Stimulated activated effector memory CD8-positive, alpha-beta T cell treated with anti-CD3 and anti-CD28 coated beads, Interleukin-12 subunit alpha, Interleukin-12 subunit beta, amount 100 ng/mL, for 72 hours (primary cell): ENCODE measurements at places on chromosomes 6 and 20.
A peak's percentile ranks its signal among the peaks of the same experiment; 100 is the strongest.

DNA sequence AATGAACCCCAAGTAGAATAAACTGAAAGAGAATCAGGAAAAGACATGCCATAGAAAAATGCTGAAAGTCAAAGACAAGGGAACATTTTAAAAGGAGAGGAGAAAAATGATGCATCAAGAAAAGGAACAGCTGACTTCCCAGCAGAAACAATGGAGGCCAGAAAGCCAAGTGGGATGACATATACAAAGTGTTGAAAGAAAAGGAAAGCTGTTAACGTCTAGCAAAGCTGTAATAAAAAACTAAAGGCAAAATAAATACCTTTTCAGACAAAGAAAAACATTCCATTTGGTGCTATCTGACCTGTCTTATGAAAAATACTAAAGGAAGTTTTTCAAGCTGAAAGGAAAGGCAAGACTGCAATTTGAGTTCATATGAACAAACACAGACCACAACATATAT is 34.1 kb upstream of the PDE10A start:
- no peak for DNase-seq

DNA sequence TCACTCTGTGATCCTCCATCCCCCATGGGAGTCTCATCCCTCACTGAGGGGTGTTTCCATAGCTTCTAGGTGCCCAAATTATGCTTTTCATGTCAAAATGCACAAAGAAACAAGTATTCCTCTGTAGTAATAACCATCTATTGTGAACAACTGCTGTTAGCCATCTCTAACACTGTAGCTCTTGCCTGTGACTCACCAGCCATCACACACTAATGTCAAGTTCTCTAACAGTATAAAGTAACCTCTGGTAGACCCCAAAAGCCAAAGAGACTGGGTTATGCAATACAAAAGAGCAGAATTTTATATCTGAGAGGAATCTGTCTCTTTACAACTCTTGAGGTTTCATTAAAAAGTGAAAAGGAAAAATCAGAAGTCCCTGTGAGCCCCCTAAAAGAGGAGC is 25.4 kb upstream of the IYD start:
- no peak for DNase-seq

DNA sequence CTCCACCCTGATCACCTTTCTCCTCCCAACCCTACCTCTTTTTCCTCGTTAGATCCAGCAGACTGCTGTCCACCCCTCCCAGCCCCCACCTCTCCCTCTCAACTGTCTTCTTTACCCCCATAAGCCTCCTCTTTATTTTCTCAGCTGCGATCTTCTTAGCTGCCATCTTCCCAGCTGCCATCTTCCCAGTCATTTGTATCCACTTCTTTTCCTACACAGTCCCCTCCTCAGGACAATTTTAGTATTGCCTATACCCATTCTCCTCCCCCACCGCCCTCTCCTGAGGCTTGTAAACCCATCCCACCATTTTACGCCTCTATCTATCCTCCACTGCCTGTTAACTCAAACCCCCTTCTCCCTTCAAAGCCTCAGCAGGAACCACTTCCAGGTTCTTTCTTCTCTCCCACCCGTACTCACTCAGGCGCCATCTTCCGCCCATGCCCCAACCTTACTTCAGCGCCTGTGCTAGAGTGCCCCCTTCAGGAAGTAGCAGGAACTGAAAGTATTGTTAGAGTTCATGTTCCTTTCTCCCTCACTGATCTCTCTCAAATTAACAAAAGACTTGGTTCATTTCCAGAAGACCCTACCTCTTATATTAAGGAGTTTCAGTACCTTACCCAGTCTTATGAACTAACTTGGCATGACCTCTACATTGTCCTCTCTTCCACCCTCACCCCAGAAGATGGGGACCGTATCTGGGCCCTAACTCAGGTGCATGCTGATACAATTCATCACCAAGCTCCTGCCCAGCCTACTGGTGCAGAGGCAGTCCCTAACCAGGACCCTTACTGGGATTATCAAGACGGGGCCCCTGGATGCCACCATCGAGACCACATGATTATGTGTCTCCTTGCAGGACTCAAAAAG is 236.0 kb downstream of the ADGRG6 start:
- DNase-seq = no peak

- DNase-seq = no peak
These were observed 3.9 kb upstream of the TEAD3 start for GRCh38 chr6:35500782-35501181.

DNA sequence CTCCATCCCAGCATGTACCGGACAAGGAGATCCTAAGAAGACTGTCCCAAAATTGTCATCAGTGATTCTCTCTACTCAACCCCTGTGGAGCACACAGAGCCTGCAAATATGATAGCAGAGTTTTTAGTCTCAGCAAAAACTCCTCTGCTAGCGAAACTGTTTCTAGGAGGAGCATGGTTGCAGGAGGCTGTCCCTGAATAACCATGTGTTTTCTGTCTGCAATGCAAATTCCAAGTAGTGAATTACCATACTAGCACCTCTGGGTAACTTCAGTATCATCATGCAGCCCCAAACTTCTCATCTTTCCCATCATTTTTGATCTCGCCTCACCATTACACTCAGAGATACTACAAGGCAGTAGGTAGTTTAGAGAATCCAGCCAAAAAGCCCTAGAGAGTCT is 24.8 kb upstream of the WFDC12 start:
- no peak for DNase-seq

- DNase-seq = no peak
These were observed 28.1 kb downstream of the LMBRD1 start for GRCh38 chr6:69768664-69769063.

DNA sequence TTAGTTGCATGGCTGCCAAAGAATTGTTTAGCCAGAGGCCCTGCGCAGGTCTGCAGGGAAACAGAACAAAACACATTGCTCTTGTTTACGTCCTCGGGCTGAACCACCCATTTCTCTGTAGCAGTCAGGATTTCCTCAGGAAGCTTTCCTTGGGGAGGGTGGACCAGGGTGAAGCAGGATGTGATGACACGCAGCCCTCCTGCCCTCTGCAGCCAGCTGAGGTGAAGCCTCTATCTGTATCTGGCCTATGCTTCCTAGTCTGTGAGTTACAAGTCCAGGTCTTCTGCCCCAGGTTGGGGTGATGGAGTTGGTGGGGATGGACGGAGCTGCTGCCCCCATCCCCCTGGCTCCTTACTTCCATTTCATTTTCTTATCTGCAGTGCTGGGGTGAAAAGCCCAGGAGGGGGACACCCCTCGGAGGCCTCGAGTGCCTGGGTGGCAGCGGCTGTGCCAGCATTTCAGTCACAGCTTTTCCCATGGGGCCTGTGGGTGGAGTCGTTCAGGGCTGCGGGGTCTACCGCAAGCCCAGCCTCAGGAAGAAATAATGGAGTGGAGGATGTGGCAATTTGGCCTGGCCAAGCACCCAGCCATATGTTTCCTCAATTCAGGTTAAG is 24.9 kb downstream of the SASH1 start:
- DNase-seq = no peak

DNA sequence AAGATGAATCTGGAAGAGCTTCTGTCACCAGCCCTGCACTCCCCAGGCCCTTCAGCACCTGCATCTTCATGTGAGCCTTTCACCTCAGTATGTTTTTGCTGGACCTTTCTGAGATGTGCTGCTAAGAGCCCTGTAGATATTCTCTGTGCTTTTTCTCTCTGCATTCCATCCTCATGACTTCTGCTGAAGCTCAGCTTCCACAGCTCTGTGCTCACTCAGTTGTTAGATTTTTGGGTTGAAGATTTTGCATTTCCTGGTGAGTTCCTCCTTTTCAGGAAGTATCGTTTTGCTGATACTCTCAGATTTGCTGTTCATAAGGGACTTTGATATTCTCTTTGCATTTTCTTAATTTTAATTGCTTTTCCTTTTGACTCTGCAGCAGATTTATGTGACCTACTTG is 18.3 kb downstream of the KIAA1586 start:
- no peak for DNase-seq

DNA sequence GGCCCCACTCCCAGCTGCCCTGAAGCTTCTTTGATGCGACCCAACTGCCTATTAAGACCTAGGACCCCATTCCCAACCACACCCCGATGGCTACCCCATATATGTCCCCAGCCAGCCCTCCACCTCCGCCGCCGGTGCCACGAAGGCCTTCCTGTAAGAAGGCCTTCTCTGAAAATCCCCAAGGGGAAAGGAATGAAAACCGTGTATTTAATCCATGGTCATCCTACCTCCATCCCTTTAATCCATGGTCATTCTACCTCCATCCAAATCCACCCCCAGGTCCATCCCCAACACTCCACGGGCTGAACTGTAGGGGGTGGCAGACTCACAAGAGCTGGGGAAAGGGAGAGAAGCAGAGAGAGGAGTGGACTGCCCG is 545 bp upstream of the VSX1 start:
- DNase-seq = no peak

GRCh38 chr6:163371129-163371528 is 43.4 kb upstream of the QKI start:
- no peak for DNase-seq

GRCh38 chr6:118860880-118861279 is 33.1 kb upstream of the ASF1A start:
- no peak for DNase-seq

GRCh38 chr6:156795825-156796224 is 18.6 kb downstream of the ARID1B start:
- no peak for DNase-seq

DNA sequence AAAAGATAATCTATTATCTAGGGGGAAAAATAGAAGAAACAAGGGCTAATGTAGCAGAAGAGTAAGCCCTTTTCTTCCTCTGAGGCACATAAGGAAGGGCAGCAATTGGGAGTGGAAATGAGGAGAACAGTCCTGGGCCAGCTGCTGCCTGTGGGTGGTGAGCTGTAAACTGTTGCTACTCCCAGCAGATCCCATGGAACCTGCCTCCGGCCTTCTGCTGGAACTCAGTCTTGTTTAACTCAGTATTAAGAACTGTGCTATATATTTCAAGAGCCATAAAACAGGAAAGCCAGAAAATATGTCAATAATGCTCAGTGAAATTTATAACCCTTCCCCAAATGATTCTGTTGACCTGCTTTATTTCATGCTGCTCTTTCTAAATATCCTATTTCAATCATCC is 464.2 kb downstream of the COL12A1 start:
- DNase-seq = no peak

DNA sequence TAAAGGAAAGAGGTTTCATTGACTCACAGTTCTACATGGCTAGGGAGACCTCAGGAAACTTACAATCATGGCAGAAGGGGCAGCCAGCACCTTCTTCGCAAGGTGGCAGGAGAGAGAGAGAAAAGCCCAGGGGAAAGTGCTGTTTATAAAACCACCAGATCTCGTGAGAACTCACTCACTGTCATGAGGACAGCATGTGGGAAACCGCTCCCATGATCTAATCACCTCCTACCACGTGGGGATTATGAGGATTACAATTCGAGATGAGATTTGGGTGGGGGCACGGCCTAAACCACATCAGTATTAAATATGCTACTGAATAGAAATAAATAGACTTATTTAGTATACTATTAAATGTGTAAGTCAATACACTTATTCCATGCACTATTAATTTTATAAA is 70.6 kb upstream of the TCF21 start:
- no peak for DNase-seq

DNA sequence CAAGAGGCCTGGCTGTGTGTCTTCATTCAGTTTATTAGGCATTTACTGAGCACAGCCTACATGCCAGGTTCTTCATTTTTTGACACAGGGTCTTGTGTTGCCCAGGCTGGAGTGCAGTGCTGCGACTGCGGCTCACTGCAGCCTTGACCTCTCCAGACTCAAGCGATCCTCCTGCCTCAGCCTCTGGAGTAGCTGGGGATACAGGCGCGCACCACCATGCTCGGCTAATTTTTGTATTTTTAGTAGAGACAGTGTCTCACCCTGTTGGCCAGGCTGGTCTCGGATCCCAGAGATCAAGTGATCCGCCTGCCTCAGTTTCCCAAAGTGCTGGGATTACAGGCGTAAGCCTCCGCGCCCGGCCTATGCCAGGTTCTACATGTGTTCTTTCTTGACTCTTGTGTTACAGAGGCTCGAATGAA is 601 bp upstream of the ATRN start:
- DNase-seq = no peak

DNA sequence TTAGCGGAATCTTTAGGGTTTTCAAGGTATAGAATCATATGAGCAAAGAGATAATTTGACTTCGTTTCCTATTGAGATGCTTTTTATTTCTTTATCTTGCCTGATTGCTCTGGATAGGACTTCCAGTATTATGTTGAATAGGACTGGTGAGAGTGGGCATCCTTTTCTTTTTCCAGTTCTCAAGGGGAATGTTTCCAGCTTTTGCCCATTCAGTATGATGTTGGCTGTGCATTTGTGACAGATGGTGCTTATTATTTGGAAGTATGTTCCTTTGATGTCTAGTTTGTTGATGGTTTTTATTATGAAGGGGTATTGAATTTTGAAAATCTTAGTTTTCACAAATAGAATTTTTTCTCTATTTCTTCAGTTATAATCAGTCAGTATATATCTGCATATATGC is 656.6 kb upstream of the MAP3K7 start:
- DNase-seq = no peak

- DNase-seq = no peak
These were observed 48.6 kb downstream of the KDM1B start for GRCh38 chr6:18203786-18204185.

GRCh38 chr6:151063842-151064647 is 175.7 kb upstream of the AKAP12 start:
- no peak for DNase-seq

- DNase-seq = peak; percentile 65
These were observed 17.9 kb downstream of the SLA2 start for GRCh38 chr20:36628076-36628475.

DNA sequence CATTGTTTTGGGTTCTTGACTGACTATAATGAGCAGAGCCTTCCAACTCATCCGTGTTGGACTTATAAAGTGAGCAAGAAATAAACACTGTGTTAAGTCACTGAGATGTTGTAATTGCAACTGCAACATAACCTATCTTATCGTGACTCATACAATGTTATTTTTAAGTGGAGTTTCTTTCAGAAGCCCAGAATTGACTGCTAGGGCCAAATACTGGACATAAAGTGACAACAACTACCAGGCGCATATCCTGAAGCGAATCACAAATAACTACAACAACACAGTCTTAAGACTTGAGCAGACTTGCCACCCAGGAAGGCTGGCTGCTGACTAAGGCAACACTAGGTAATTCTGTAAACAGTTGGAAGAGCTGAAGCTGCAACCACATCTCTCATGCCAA is 326.6 kb downstream of the COL12A1 start:
- DNase-seq = no peak

- no peak for DNase-seq
These were observed 71.5 kb downstream of the DLGAP4 start for GRCh38 chr20:36377348-36378326.

- no peak for DNase-seq
These were observed 5.9 kb upstream of the TCEA2 start for GRCh38 chr20:64056889-64057627.

- no peak for DNase-seq
These were observed 79.5 kb downstream of the CDH4 start for GRCh38 chr20:61331543-61331942.
